ENCODE measurements at places on chromosomes 3 and 15.

GRCh38 chr15:82398785-82399184, 30.8 kb upstream of the GOLGA6L9 start:
- no peak for DNase-seq

GRCh38 chr15:59522988-59523461, 85.0 kb downstream of the FAM81A start:
- no peak for DNase-seq

DNA sequence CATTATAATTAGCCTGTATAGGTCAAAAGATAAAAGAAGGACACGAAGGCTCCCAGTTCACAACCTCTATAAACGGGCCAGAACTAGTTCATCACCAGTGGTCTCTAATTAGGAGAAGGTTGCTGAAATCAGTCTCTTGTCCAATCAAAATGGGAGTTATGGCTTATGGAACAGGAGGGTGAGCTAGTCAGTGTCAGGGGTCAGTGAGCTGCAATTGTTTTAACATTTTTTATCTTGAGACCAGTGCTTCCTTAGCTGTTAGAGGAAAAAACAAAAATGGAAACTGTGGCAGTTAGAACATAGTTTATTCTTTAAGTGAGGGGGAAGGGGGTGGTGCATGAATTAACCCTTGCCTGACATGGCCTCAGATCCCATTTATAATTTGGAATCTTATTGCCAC, 141.7 kb downstream of the KCNMB2 start:
- DNase-seq, result no peak

DNA sequence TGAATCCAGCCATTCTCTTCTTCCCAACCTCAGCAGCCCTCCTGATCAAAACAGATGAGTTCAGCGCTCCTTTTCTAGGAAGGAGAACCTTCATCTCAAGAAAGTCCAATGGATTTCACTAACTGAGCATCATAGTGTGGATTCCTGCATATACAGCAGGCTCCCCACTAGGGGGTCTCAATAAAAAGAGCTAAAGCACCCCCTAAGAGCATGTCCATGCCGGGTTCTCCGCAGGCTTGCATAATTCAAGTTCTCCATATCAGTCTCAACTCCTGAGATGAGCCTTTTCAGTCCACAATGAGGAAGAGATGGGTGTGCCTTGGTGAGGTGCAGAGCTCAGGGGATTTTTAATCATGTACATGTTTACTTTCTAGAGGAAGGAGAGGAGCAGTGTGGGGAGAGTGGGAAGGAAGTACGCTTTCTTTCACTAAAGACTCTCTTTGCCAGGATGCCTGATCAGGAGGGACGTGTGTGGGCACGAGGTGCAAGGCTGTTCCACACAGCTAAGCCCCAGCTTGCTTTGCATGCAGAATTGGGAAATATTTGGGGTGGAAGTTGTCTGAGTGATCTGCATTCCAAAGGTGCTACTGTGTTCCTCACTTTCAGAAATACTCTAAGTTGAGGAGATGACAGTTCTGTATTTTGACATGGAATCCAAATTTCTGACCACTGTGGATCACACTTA, 563.5 kb downstream of the OCA2 start:
- DNase-seq, result no peak

DNA sequence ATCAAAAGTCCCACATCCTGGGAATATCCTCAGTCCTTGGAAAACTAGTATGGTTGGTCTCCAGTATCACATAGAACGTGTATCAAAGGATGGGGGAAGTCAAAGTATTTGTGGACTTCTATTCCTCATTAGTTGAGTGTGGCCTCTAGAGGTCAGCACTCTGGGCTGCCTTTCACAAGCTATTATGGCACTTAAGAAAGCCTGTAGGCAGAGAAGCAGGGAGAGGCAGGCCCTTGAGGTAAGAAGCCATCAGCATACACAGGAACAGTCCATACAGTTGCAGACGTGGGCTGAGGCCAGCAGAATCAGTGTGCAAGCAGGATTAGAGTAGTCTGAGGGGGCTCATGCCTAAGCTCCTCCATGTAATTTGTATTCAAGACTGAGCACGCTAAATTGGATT, 341.7 kb downstream of the CLSTN2 start:
- no peak for DNase-seq

DNA sequence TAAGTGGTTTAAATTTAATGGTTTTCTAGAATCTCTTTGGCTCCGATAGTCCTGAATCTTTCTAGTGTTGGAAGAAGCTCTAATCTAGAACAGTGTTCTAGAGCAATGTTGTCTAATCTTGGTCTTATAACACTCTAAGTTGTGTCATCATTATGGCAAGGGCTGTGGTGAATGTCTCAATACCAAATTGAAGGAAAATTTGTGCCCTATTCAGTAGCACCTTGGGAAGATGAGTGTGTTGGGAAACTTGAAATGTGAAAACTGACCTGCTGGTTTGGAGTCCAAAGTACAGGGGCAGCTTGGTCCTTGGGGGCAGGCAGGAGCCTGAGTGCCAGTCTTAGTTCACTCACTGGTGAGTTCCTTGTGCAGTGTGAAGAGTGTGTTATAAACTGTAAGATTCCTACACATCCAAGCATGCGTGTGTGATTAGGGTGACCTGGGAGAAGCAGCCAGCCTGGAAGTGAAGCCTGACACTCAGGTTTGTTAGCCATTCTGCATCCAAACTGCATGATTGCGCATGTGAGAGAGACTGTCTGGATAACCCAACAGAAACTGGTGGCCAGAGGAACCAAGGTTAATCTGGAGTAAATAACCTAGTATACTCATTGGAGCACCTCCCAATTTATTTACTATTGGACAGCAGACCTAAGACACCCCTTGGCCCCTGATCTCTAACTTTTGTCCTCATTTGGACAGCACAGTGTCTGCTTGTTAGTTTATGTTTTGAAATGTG, 14.6 kb downstream of the ZNF592 start:
- no peak for DNase-seq

DNA sequence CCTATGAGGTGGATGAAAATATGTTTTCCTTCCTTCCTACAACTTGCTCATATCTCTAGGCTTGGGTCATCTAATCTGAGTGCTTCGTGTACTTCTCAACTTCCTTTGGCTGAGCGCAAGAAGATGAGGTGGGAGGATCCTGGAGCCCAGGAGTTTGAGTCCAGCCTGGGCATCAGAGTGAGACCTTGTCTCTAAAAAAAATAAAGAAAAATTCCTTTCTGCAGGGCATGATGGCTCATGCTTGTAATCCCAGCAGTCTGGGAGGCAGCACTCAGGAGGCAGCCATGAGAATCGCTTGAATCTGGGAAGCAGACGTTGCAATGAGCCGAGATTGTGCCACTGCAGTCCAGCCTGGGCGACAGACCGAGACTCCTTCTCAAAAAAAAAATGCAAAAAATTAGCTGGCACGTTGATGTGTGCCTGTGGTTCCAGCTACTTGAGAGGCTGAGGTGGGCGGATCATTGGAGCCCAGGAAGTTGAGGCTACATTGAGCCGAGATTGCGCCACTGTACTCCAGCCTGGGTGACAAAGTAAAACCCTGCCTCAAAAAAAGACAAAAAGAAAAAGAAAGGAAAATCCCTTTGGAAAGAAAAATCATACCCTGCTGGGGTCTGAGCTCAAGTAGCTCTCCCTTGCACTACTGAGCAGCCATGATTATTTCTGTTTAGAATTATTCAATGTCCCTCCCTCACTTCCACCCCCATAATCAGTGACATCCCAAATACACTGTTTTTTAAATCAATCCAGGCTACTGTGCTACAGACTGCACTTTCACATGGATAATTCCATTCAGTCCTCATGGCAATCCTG, 28.0 kb upstream of the RAB11A start:
- no peak for DNase-seq

- DNase-seq, result no peak
Observed at GRCh38 chr15:95108673-95109072, 877.3 kb downstream of the MCTP2 start.

- no peak for DNase-seq
Observed at GRCh38 chr3:195872800-195873199, 35.6 kb downstream of the TNK2 start.

DNA sequence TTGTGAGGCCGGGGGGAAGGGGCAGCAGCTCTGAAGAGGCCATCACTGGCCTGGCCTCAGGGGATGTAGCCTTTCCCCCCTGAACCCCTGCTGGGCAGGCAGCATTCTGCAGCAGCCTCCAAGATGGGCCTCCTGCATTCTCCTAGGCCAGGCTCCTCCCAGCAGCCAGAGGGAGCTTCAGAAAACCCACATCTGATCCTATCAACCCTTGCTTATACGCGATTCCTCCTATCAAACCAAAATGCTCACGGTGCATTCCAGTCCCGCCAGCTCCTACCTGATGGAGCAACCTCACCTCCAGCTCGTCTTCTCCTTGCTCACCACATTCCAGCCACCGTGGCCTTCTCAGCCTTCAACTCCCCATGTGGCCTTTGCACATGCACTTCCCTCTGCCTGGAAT, 85.7 kb downstream of the MEGF11 start:
- DNase-seq, result no peak

GRCh38 chr3:185813205-185813604, 11.6 kb downstream of the IGF2BP2 start:
- DNase-seq, result no peak

- no peak for DNase-seq
Observed at GRCh38 chr3:111210866-111211564, 139.4 kb downstream of the NECTIN3 start.

DNA sequence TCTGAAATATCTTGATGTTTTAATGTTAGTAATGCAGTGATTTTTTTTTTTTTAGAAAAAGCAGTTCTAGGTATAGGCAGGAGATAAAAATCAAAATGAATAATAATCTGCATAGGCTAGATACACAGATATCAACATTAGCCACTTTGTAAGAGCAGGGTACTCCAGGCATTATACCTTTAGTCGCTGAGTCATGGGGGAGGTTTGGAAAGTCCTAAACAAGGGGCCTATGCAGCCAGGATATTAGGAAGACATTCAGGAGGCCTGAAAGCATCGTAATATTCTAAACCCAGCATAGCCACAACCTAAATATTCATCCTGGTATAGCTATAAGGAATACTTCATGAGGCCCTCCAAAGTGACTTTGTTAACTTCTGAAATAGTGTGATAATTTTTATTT, 258.1 kb upstream of the NECTIN3 start:
- no peak for DNase-seq

DNA sequence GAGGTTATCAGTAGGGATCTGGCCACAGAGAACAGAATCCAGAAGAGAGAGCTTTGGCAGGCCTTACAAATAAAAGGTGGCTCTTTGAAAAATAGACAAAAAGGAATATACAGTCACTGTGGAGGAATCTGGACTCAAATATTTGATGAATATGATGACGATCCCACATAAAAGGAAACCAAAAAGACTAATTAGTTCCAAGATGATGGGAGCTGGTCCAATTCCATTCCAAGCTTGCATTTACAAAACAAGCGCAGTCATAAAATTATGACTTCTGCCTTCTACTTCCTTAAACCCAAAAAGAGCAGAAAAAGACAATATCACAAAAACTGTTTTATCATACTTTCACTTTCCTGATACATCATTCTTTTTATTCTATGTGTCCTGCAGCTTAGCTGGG, 285.8 kb downstream of the DIPK2A start:
- DNase-seq, result no peak

DNA sequence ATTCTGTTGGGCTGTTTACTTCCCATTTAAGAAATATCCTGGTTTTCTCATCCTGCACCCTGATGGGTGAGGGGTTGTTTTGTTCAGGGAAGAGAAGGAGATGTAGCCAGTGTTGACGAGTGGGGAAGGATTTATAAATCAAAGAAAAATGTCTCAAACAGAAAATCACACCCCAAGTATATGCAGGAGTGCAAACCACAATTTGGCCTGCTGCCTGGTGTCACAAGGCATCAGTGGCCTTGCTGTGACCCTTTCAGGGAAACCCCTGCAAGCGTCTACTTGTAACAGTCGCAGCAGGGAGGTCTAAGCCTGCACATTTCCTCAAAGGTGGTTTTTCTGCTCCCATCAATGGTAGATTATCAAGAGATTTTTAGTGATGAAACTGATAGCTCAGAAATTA, 132.6 kb upstream of the LRRN1 start:
- no peak for DNase-seq

DNA sequence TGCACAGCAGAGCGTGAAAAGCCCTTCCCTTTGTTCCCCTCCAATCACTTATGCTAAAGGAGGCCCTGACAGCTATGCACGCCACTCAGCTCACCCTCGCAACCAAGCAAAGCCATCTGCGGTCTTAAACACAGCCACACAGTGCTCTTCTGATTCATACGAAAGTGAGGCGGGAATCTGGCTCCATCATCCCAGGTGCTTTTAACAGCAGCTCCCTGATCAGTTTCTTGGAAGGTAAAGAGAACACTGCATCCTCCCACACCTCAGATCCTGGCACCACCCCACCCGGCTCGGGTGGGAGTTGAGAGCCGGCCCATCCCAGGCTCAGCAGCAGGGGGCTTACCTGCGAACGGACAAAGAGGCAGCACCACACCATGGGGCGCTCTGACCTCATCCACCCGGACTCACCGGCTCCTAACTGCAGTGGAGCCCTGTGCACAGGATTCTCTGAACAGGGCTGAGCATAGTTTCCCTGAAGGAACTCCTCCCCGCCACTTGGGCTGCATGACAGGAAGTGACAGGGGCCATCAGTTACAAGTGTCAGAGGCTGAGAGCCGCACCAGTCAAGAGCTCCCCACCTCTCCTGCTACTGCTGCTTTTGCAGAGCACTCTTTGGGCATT, 114.3 kb upstream of the ARHGEF3 start:
- DNase-seq, result no peak

GRCh38 chr3:52537726-52538421, 1.5 kb downstream of the UQCC5 start:
- DNase-seq, result no peak

DNA sequence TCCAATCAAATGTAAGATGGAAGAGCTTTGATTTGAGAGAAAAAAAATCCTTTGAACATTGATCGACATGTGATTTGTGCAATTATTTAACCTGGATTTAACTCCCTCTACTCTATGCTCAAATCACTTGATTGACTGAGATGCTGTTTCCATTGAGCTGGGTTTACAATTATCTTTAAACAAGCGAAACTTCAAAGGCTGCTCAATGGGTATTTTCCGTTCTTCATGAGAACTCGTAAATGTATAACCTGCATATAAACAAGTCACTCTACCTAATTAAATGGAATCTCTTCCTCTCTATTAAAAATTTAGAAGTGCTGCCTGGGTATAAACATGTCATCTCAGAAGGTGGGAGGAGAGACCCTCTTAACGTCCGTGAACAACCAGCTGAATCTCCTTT, 71.9 kb downstream of the ANXA2 start:
- DNase-seq, result no peak

All from sciatic nerve (tissue), 2 donors.